Sciatic nerve (tissue), 2 donors: ENCODE measurements at places on chromosomes 12 and 14.

DNA sequence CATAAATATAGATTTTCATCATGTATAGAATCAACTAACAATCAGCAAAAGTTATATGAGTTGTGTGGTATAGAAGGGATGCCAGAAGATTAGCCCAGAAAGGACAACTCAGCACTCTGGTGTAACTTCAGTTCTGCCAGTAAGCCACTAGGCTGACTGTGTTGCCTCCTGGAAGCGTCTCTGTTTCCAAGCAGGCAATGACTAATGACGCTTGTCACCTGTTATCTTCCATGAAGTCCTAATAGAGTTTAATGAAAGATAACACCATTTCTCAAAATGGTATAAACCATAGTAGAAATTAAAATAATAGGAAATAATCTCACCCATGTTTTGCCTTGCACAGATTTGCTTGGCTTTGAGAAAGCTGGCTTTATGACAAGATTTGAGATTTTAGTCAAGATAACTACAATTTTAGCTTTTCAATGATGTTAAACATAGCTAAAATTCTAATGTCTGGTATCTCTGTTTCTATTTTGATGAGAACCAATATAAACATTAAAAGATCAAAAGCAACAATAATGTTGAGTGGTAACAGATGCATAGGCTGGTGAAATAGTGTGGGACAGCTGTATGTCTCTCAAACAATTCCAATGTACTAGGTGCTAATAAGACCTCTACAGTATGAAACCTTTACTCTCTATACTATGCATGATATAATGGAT lies 9.0 kb upstream of the RNU6-7 start:
- no peak for DNase-seq

DNA sequence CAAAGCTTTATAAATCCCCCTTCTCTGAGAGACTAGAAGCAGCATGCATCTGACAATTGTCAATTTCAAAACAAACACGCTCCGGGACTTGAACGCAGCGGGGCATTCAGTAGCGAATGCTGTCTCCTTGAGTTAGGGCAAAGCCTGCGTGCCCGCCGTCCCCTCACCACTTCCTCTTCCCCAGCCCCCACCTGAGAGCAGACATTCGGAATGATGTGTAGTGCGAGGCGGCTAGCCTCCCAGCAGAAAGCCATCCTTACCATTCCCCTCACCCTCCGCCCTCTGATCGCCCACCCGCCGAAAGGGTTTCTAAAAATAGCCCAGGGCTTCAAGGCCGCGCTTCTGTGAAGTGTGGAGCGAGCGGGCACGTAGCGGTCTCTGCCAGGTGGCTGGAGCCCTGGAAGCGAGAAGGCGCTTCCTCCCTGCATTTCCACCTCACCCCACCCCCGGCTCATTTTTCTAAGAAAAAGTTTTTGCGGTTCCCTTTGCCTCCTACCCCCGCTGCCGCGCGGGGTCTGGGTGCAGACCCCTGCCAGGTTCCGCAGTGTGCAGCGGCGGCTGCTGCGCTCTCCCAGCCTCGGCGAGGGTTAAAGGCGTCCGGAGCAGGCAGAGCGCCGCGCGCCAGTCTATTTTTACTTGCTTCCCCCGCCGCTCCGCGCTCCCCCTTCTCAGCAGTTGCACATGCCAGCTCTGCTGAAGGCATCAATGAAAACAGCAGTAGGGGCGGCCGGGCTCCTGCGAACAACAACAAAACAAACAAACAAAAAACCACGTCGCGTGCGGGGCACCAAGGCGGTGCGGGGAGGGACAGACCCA lies 2.2 kb downstream of the PRMT8 start:
- no peak for DNase-seq

DNA sequence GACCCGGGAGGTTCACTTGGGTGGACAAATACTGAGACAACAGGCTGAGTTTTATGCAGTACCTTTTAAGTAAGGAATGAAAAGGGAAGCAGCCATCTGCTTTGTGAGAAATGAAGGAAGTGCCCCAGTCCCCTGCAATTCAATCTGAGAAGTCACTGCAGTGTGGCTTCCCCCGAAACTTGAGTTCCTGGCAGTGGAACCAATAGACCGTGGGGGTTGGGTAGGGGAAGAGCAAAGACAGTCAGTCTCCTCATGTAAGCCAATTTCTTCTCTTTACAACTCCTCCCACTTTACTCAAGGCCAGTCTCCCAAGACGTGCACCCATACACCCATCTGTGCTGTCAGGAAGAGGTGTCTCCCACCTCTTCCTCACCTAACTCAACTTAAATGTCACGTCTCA lies 206.5 kb downstream of the BCAT1 start:
- no peak for DNase-seq

GRCh38 chr14:66444271-66444927 lies 41.8 kb upstream of the CCDC196 start:
- no peak for DNase-seq

DNA sequence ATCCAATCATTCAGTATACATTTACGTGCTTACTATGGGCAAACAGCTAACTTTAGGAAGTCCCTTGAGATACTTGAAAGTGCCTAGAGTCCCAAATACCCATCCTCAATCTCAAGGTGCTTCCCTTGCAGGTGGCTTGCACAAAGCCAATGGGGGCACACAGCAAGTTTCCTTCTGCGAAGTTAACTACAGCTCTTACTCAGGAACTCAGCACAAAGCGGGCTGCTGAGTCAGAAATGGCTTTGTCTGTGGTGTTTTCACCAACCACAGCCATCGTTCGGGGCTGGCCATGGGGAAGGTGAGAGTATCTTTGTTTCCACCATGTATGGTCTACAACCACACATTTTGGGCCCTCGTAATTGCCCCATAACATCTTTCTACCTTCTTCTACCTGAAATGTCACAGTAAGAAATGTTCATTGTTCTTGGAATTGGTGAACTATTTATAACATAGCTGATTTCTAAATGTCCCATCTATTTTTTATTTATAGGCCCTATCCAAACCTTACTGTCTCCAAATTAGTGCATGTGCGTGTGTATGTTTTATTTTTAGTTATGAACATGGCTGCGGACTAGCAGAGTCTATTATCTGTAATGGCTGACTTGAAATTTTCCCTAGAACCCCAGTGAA lies 13.9 kb downstream of the MFAP5 start:
- no peak for DNase-seq

- no peak for DNase-seq
Observed at GRCh38 chr12:114592946-114593345, 91.0 kb downstream of the TBX3 start.

- DNase-seq, result peak; percentile 75
Observed at GRCh38 chr12:57005980-57006808, at the start of gene ZBTB39. Gene ZBTB39 (minus strand): TSS chr12:57006546. CDS start chr12:57004917, 1,629 bp downstream.

GRCh38 chr12:75539889-75540288 lies 28.5 kb upstream of the KRR1 start:
- DNase-seq, result no peak

GRCh38 chr14:72742838-72743195 lies 151.1 kb downstream of the DPF3 start:
- no peak for DNase-seq

- no peak for DNase-seq
Observed at GRCh38 chr12:11895421-11896078, 175.2 kb upstream of the BCL2L14 start.

DNA sequence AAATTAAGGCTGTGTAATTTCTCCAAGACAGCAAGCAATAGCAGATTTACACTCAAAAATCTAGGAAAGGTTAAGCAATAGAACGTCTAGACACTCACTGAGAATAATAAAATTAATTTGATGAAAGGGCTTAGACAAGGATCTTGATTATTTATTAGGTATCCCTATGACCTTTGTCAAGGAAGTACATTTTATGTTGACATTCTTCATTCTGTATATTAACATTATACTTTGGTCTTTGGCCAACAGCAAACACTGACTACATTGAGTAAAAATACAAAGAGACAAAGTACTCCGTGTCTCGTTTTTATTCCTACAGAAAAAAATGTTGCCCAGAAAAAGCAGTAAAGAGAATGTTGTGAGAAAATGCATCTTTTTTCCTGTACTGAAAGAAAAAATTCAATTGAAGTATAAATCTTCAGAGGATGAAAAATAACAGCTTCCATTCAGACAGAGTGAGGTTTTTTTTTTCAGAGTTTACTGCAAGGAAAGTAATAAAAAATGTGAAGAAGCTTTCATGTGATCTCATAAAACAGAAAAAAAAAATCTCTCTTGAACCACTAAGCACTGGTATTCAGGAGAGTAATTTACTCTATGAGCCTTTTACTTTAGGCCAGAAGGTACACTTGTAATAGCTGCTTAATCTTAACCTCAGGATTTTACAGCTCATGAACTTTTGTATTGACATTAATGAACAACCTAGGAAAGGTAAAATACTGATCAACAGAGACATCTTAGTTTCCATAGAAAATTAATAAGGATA lies 605.0 kb downstream of the FSCB start:
- DNase-seq, result no peak
